CD4-positive, alpha-beta memory T cell (primary cell): ENCODE measurements at places on chromosomes 11 and 22. TPM values are rescaled to one million over a fixed set of nuclear protein-coding genes. Genes with fewer than 3 reads are reported as not detected.
A peak's percentile ranks its signal among the peaks of the same experiment; 100 is the strongest.

RFPL1 gene
- total RNA-seq = not detected

SYT12 gene
- not detected for total RNA-seq

IL18BP gene
- total RNA-seq = 21.4 TPM

OR6T1 gene
- not detected for total RNA-seq

CD3D gene
- 343 TPM for total RNA-seq

SLC5A1 gene
- not detected for total RNA-seq

B4GALNT4 gene
- total RNA-seq = 2.4 TPM

OR51I1 gene
- not detected for total RNA-seq

ANO5 gene
- 0.09 TPM for total RNA-seq

MUC6 gene
- not detected for total RNA-seq

ABCG4 gene
- total RNA-seq = not detected

DBX1 gene
- not detected for total RNA-seq

DNA sequence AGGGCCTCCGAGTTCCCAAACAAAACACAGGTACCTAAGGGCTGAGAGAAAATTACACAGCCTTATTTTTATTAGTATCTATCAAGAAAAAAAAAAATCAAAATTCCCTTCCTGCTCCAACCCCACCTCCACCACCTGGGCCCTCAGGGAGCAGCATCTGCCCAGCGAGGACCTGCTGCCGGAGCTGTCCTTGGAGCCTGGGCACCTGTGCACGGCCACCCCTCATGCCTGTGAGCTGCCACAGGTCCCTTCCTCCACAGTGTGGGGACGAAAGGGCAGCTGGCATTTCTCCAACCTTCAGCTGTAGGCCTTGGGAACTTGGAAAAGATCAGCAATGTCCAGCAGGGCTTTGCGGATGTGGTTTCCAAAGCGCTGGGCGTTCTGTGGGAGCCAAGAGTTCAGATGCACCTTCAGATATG, 6.3 kb upstream of the SYCE3 start:
- no peak overlapping the region for H3K27ac ChIP-seq
- no peaks in the 10 kb centered on the region for H3K27me3 ChIP-seq
- H3K4me1 ChIP-seq = no peaks in the 10 kb centered on the region
- H3K4me3 ChIP-seq = no peak overlapping the region
- DNase-seq = no peak

DNA sequence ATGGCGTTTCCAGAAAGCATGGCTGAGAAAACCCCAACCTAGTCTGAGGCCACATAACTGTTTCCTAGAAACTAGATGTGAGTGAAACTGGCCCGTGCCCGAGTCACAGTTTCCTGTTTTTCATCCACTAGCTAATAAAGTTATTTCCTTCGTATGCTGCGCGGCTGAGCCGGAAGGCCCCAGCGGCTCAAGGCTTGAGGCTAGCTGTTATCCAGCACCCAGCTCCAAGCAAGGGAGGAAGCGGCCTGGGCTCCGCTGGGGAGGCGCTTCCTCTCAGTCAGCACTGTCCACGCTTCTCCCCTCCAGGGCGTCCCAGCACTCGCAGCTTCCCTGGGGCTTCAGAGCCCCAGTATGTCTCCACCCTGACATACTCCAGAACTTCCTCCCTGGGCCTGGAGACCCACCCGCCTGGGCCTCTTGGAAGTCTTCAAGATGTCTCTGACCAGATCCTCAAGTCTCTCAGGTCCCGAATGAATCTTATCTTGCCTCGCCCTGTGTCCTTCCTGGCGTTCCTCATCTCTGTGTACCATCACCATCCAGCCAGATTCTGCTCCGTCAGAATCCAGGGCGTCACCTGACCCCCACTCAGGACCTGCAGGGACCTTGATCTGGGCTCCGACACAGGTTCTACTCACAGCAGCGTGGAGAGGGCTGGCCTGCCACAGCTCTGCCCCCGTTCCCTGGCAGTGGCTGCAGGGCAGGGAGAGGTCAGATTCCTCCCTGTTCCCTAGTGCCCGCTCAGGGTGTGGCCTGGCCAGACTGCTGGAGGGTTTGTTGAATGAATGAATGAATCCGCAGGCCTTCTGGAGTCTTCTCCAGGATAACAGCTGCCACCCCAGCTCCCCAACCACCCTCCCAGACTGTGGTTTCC, 81.9 kb downstream of the LRRC32 start:
- H3K27me3 ChIP-seq = no peaks in the 10 kb centered on the region
- H3K27ac ChIP-seq = no peak overlapping the region
- no peak for DNase-seq
- H3K4me3 ChIP-seq = no peak overlapping the region
- no peaks in the 10 kb centered on the region for H3K36me3 ChIP-seq

- H3K27ac ChIP-seq = no peak overlapping the region
- no peaks in the 10 kb centered on the region for H3K27me3 ChIP-seq
- H3K4me3 ChIP-seq = no peak overlapping the region
- no peaks in the 10 kb centered on the region for H3K4me1 ChIP-seq
These were observed 111.2 kb upstream of the THY1 start for GRCh38 chr11:119533921-119534736.

GRCh38 chr22:43944670-43945430, 10.4 kb upstream of the SAMM50 start:
- no peaks in the 10 kb centered on the region for H3K4me1 ChIP-seq
- no peaks in the 10 kb centered on the region for H3K36me3 ChIP-seq
- no peak overlapping the region for H3K4me3 ChIP-seq
- no peak for DNase-seq

DNA sequence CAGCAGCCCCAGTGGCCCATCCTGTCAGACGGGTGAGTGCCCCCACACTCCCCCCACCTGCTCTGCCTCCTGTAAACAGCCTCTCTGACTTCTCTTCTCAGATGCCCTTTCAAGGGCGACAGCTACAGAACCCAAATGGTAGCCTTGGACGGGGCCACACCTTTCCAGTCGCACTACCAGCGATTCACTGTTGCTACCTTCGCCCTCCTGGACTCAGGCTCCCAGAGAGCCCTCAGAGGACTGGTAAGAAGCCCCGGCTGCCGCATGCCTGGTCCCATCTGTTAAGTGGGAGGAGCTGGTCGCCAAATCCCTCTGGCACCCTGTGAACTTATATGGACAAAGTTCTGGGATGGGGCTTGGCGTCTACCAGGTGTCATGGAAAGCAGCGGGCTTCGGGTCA, 6.2 kb downstream of the ZP1 start:
- no peak overlapping the region for H3K4me3 ChIP-seq
- peaks cover 17% of the 10 kb centered on the region for H3K4me1 ChIP-seq
- H3K27me3 ChIP-seq = no peaks in the 10 kb centered on the region
- no peak overlapping the region for H3K27ac ChIP-seq
- peaks cover 4% of the 10 kb centered on the region for H3K36me3 ChIP-seq

DNA sequence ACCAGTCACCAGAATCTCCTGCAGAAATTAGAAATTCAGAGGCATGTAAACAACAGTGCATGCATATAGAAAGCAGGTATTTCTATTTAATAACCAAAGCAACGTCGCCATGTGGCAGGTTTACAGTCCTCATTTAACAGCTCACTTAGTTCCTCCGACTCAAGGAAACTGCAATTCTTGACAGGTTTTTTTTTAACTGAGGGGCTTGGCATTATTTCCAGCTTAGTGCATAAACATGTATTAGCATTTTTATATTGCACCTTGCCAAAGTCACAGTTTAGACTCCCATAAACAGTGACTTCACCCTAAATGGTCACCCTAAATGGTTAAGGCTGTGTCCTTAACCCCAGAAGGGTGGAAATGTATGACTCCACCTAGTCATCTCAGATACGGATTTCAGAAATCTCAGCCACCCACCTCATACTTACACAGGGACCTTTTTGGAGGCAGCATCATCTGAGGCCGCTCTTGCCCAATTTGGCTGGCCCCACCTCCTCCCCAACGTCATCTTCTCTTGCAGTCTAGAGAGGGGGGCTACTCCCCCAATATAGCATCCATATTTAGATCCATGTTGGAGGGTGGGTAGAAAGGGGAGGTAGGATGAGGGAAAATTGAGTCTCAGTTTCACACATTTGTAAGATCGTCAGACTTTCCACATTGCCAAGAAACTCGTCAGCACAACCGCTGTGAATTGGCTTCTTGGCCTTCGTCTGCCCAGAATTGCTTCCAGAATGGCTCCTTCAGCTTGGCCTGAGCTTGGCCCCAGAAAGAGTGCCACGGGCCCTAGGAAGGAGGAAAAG, 31.8 kb upstream of the SLC35C1 start:
- peak overlapping the region; percentile 64 for H3K27ac ChIP-seq
- H3K36me3 ChIP-seq = no peaks in the 10 kb centered on the region
- DNase-seq = no peak
- H3K4me1 ChIP-seq = peaks cover 22% of the 10 kb centered on the region
- no peaks in the 10 kb centered on the region for H3K27me3 ChIP-seq
- no peak overlapping the region for H3K4me3 ChIP-seq

DNA sequence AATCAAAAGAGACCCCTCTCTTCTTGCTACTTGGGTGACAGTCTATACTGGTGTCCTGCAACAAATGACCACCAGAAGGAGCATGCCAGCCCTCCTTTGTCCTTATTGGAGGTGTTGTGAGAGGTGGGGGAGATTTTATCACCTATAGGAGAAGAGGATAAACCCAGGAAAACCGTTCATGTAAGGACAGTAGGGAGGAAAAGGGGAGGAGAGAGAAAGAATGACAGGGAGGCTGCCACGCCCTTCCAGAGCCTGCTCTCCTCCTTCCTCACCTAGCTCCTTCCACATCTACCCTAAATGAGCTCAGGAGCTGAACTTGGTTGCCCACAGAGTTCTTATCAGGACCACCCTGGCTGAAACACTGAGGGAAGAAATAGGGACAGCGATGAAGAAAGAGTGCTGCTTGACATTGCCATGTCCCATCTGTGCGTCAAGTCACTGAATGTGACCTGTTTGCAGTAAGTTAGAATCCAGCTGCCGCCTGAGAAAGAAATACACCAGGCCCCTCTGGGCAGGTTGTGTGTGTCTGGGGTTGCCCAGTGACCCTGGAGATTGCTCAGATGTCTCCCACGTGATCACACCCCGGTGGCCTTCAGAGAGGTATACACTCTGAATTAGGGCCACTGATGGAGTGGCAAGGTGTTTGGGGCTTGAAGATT, 40.4 kb upstream of the ETS1 start:
- H3K4me3 ChIP-seq = peak overlapping the region; percentile 3
- DNase-seq = no peak
- no peaks in the 10 kb centered on the region for H3K36me3 ChIP-seq
- H3K27ac ChIP-seq = peak overlapping the region; percentile 49
- peaks cover 92% of the 10 kb centered on the region for H3K4me1 ChIP-seq
- no peaks in the 10 kb centered on the region for H3K27me3 ChIP-seq

DNA sequence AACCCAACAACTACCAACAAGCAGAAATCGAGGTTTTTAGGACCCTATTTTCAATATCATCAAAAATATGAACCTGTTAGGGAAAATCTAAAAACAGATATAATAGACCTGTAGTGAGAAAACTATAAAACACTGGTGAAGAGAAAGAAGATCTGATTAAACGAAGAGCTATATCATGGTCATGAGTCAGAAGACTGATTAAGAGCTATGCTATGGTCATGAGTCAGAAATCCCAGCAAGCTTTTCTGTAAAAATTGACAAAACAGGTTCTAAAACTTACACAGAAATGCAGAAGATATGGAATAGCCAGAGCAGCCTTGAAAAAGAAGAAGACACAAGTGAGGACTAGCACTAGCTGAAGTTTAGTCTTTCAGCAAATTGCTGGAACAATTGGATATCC, 345.0 kb downstream of the TBC1D22A start:
- no peak overlapping the region for H3K27ac ChIP-seq
- peaks cover 8% of the 10 kb centered on the region for H3K36me3 ChIP-seq
- no peak for DNase-seq
- H3K27me3 ChIP-seq = no peaks in the 10 kb centered on the region

GRCh38 chr11:70517203-70517602, 118.9 kb downstream of the CTTN start:
- H3K4me3 ChIP-seq = no peak overlapping the region
- no peak for DNase-seq
- no peak overlapping the region for H3K27ac ChIP-seq
- no peaks in the 10 kb centered on the region for H3K36me3 ChIP-seq

DNA sequence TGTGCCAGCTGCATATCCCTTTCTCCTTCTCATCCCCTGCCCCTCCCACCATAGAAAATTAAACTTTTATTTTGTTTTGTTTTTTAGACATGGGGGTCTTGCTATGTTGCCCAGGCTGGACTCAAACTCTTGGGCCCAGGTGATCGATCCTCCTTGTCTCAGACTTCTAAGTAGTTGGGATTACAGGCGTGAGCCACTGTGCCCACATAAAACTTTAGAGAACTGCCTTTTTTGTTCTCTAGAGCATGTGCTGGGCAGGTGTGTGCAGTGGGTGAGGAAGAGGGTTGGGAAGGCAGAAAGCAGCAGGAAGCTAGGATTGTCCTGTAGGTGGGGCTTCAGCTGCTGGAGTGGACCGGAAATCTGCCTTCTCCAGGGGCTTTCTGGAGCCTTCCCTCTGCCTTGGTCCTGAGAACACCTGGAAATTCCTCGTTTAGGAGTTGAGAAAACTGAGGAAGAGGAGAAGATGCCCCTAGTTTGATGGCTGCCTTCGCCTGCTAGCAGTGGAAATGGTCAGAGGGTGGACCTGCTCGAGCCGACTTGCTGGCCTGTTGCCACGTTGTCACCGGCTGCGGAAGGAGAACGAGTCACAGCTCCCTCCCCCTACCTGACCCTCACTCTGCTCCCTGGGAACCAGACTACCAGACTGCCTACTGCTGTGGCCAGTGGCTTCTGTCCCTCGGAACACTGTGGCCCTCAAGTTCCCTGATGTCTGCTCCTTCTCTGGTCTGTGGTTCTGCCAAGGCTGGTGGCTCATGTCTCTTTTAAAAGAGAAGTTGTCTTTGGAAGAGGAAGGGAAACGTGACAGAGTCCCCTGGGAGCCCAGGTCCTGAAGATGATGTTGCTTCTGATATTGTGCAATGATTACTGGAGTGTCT, 4.0 kb downstream of the ST14 start:
- no peak for DNase-seq
- H3K4me3 ChIP-seq = no peak overlapping the region
- H3K27ac ChIP-seq = no peak overlapping the region
- peaks cover 15% of the 10 kb centered on the region for H3K27me3 ChIP-seq

DNA sequence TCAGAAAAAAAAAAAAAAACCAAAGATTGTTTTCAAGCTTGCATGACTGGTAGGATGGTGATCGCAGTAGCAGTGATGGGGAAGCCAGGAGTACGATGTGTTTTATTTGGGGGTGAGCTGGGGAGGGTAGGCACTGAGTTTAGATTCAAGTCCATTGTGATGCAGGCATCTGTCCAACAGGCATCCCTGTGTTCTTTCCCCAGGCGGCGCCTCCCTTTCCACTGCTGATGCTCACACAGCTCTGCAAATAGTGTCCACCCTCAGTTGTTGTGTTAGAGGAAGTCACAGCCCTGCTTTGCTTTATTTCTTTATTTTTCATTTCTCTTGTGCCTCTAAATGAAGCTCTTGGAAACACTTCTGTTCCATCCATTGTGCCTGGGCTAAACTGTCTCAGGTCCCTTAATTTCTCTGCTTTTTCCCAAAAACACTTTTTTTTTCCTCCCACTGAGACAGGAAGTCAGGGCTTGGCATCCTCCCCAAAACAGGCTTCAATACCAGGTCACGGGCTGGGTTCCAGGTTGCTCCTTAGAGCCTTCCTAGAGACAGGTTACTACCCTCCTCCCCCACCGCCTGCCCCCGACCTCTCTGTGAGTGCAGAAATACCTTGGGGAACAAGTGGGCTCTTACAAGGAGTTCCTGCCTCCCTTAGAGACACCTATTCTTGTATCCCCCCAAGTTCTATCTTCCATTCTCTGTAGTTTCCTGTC, 38.6 kb upstream of the HSPA8 start:
- no peak overlapping the region for H3K4me3 ChIP-seq
- no peaks in the 10 kb centered on the region for H3K36me3 ChIP-seq
- no peak for DNase-seq
- H3K27ac ChIP-seq = no peak overlapping the region
- H3K27me3 ChIP-seq = no peaks in the 10 kb centered on the region
